ENCODE measurements at places on chromosomes 6 and 20.

DNA sequence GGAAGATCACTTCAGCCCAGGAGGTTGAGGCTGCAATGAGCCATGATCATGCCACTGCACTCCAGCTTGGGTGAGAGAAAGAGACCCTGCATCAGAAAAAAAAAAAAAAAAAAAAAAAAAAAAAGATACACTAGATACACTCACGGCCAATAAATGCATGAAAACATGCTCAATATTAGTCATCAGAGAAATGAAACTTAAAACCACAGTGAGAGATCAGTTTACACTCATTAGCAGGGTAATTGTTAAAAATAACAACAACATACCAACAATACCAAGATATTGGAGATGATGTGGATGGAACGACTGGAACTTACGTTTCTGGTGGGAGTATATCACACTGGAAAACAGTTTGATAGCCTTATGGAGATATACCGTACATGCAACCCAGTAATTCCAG is 29.9 kb downstream of the HS3ST5 start:
- DNase-seq, result no peak

DNA sequence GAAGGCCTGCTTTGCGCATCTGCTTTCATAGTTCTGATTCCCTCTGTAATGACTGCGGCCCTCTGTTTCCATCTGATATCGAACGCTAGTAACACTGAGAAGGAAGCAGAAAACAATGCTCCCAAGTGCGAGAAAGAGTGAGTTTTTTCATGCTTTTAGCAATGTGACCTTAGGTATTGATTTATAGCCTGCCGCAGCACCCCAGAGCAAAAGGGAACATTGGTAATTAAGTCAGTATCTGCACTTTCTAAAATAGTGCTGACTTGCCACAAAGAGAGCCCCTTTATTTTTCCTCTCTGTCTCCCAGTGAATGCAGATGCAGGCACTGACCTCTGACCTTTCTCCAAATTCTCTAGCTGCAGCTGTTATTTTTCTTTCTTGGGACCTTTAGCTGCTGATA is 129.8 kb downstream of the HDGFL1 start:
- DNase-seq, result no peak

DNA sequence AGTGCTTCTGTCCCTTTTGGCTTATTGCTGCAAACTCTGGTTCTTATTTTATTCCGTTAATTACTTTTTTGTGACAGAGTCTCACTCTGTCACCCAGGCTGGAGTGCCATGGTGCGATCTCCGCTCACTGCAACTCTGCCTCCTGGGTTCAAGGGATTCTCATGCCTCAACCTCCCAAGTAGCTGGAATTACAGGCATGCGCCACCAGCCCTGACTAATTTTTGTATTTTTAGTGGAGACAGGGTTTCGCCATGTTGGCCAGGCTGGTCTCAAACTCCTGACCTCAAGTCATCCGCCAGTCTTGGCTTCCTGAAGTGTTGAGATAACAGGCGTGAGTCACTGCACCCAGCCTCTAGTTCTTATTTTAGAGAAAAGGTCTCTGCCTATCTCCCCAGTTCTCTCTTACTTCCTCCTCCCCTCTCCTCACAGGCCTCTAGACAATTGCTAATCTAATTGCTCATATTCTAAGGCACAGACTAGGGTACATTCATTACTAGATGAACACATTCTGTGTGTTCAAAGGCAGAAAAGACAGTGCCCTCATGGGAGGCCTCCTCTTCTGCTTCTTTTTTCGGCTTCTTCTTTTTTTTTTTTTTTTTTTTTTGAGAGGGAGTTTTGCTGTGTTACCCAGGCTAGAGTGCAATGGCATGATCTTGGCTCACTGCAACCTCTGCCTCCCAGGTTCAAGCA is 27.0 kb downstream of the EDEM2 start:
- no peak for DNase-seq

DNA sequence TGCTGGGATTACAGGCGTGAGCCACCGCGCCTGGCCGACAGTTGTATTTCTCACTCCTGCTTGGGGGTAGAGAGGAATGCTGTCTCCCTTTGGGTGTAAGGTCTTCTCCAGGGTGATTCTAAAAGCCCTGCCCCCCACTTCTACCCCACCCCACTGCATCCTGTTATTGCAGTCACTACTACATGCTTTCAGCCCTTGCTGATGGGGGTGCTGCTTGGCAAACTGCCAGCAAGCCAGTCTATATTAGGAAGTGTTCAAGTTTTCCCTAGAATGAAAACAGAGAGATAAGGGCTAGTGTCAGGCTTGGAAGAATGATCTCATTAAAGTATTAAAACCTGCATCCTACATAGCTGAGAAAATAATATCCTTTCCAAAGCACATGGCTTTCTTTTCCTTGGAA is 31.3 kb downstream of the TTI1 start:
- no peak for DNase-seq

- DNase-seq, result no peak
These were observed 67.3 kb upstream of the ZNF217 start for GRCh38 chr20:53660947-53661381.

GRCh38 chr20:31842471-31843157 is 2.8 kb downstream of the FOXS1 start:
- DNase-seq, result no peak

DNA sequence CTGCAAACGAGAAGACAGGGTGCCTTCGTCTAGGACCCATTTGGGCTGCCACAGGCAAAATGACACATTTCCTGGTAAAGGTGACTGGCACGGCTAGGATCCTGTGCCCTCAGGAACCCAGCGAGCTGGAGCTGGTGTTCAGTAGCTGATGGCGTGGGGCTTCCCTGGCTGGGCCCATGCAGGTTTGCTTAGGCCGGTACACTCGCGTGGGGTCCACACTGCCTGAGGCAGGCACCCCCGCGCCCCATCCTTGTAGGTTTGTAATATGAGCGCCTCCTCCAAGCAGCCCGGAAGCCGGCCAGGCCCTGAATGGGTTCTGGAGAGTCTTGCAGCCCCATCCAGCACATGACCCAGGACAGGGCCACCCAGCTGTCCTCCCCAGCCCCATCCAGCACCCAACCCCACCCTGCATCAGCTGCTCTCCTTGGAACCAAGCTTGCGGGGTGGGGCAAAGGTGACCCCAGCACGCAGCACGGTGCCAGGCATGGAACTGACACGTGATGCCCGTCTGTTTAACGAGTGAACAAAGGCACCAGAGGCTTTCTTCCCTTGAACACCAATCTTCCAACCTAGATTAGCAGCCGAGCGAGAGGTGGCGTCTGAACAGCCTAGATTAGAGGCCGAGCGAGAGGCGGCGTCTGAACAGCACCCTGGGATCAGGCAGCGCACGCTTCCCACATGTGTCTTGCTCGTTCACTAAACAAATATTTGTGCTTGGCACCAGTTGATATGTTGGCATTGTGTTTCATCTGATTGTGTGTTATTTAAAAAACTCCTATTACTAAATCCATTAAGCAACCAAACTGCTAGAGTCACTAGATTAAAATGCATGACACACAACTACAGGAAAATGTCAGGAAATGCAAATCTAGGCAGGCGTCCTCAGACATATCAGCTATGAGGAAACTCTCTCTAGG is 112.1 kb downstream of the DLL1 start:
- no peak for DNase-seq

DNA sequence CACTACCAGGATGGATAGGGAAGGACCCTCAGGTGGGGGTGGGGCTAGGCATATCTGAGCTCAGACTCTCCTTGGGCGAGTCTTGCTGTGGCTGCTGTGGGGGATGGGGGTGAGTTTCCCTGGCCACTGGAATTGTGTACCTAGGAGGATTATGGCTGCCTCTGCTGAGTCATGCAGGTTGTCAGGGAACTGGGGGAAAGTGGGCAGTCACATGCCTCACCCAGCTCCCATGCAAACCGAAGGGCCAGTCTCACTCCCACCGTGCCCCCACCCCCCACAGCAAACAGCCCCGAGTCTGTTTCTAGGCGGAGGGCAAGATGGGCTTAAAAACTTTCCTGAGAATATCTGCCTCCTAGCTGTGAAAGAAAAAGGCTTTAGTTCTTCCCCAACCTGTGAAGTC is 210.3 kb upstream of the FERMT1 start:
- DNase-seq, result no peak

DNA sequence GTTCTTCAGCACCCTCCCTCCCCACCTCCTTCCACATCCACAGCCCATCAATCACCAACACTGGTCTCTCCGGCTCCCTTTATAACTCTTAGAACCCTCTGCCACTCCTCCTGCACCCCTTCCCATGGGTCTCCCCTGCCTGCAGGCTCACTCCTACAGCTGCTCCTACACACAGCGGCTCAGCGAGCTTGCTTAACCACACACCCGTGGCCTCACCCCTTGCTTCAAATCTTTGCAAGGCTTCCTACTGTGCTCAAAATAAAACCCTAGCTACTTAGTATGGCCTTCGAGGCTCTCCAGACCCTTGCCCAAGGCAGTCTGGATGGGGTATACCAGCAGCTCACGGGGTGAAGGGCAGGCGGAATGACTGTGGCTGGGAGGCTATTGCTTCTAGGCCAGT is 63.7 kb downstream of the JPH2 start:
- no peak for DNase-seq

DNA sequence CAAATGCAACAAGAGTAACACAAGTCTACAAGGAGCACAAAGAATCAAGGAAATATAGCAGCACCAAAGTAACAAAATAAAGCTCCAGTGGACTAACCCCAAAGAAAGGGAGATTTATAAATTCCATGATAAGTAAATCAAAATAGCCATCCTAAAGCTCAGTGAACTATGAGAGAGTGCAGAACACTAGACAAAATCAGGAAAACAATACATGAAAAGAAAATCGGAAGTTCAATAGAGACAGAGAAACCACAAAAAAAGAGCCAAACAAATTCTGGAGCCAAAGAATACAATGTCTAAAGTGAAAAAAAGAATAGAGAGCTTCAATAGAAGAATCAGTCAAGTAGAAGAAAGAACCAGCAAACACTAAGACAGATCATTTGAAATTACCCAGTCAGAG is 247.3 kb upstream of the TENT5A start:
- no peak for DNase-seq

Data from activated T-cell treated with anti-CD3 and anti-CD28 coated beads for 4 hours (primary cell).